ENCODE measurements at places on chromosomes 4 and X. TPM values are rescaled to one million over a fixed set of nuclear protein-coding genes. Genes with fewer than 3 reads are reported as not detected.

Gene CENPI
- total RNA-seq = 1.3 TPM

DNA sequence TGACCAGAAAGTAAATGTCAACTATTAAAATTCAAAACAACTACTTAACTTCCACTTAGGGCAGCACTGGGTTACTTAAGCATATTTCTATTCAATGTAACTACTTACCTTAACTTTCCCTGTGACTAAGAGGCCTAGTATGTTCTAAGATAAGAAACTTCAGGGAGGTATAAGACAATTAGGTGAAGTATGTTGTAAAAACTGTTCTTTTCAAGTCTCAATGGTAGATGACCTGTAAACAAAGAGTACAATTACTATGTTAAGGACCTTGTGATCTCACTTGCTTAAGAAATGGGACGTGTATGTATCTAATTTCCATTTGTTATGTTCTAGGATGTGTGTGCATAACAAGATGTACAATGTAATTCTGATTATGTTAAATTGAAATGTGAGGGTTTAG, 960.5 kb downstream of the CCSER1 start:
- DNase-seq = no peak

GRCh38 chr4:125316791-125317524, 2.2 kb downstream of the FAT4 start:
- DNase-seq = peak; percentile 20

Gene MAOB
- 40.9 TPM for total RNA-seq

DNA sequence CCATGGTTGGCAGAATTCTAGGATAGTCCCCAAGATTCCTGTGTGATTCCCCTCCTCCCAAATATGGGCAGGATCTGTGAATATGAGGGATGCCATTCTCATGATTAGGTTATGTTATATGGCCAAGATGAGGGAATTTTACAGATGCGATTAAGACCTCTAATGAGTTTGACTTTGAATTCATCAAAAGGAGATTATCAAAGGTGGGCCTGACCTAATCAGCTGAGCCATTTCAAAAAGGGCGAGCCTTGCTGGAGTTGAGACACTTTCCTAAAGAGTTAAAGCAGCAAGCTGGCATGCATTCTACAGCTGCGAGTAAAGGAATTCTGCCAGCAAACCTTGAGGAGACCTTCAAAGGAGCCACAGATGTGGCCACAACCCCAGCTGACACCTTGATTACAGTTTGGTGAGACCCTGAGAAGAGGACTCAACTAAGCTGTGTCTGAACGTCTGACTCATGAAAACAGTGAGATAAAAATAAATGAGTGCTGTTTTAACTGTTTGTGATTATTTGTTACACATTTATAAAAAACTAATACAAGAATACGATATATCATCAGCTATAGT, 31.7 kb upstream of the TMPRSS11D start:
- no peak for DNase-seq

DNA sequence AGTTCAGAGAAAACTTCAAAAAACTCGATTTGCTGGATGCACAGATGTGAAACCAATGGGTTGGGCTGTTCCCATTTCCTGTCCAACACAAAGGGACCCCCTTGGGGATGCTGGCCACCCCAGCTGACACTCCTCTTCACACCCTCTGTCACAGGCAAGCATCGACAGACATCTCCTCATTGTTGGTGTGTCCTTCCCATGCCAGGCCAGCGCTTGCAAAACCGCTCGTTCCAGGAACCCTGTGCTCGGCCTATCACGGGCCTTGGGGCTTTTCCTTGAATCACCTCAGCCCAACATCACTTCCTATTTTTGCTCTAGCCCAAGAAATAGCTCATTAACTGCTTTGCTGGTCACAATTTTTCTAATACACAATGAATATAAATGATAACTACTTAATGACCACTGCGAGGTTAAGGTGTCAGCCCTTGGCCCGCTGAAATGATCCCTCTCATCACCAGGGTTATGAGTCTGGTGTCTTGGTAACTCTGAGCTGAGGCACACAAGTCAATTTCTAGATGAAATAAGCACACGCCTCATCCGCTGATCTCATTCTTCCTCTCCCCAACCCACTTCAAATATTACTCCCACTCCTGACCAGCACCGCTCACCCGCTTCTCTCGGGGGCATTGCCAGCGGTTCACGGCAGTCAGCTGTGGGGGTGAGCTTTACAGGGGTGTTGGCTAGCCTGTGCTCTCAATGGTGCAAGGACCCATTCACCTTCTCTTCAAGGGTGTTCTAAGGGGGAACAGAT, 32.3 kb downstream of the BCOR start:
- DNase-seq = no peak

GRCh38 chr4:107757283-107757682, 37.2 kb upstream of the PAPSS1 start:
- no peak for DNase-seq

- DNase-seq = no peak
Measured at GRCh38 chr4:107631560-107631959, 88.5 kb downstream of the PAPSS1 start.

Gene JCHAIN
- total RNA-seq = 12.3 TPM

GRCh38 chr4:101989551-101989950, 199.0 kb downstream of the BANK1 start:
- no peak for DNase-seq

Gene NEIL3
- 0.46 TPM for total RNA-seq

Gene TAF7L
- total RNA-seq = not detected

- no peak for DNase-seq
Measured at GRCh38 chr4:15695240-15695699, 7.6 kb upstream of the BST1 start.

Gene FGFBP2
- 0.58 TPM for total RNA-seq

Gene GPR119
- not detected for total RNA-seq

- DNase-seq = no peak
Measured at GRCh38 chr4:121227341-121227792, 63.2 kb upstream of the TNIP3 start.

GRCh38 chr4:15855804-15856475, 77.8 kb downstream of the CD38 start:
- DNase-seq = no peak

DNA sequence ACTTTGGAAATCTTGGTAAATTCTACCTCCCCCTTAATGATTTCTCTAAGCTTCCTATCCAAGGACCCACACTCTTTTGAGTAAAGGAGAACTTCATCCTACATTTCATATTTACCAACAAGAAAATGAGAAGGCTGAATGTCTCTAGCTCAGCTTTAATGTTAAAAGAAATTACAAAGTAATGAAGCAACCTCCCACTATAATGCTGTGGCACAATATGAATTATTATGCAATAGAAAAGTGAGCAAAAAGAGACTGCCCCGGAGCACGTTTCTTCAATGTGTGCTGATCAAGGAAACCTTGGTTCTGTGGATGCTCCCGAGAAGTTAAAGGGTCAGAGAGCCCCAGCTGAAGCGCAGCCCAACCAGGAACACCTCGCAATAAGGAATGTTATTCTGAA, 9.1 kb upstream of the TBC1D1 start:
- no peak for DNase-seq

- no peak for DNase-seq
Measured at GRCh38 chr4:56658528-56658927, 22.6 kb downstream of the HOPX start.

Gene LIMCH1
- total RNA-seq = 90.3 TPM

DNA sequence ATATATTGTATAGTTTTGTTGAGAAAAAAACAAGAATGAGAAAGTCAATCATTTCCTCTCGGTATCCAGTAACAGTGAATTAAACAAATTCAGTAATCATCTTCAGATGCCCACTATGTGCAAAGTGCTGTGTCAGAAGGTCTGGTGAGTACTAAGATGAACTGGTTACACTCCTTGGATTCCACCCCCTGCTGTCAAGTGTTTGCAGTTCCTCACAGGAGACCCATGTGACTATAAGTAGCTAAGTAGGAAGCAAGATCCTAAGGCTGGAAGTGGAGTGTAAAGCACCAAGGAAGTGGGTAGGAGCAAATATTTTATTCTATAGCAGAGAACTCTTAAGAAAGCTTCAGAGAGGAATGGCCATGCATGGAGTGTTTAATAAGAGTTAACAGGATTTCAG, 73.6 kb downstream of the SNX25 start:
- no peak for DNase-seq

- DNase-seq = no peak
Measured at GRCh38 chr4:114577386-114577785, 21.2 kb upstream of the UGT8 start.

DNA sequence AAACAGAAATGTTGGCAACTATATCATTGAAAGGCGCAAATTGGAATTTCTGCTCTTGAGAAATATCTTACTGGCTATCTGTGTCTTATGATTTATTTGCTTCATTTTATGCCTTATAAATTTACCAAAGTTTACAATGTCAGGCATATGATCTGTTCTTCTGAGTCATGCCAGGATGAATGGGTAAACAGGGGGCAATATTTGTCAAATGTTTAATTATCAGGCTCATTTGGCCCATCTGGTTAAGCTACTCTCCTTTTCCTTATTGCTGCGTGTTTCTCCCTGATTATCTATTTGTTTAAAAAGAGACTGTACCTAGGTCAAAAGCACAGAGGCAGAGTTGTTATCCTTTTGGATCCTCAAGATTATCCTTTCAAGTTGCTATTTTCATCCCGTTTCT, 903.8 kb upstream of the PCDH10 start:
- DNase-seq = no peak

- DNase-seq = no peak
Measured at GRCh38 chrX:41667631-41668030, 21.1 kb upstream of the GPR34 start.

All from mucosa of gallbladder (tissue), 1 donor.